Thyroid gland (tissue), 4 donors: ENCODE measurements at places on chromosomes 4 and X.

DNA sequence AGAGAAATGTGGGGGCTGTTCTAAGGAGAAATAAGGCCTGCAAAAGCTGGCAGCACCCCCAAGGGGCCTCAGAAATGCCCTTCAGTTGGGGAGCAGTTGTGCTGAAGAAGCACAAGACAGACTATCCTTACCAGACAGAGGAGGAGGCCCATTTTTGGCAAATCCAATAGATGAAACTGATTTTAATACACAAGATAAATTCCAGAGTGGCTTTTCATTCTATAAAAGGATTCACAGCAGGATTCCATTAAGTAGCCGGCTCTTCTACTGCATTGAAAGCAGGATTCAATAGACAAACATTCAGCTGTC is 8.1 kb downstream of the SEPTIN6 start:
- H3K27ac ChIP-seq: peak overlapping the region; percentile 47
- H3K36me3 ChIP-seq: no peaks in the 10 kb centered on the region
- H3K4me3 ChIP-seq: no peak overlapping the region
- no peaks in the 10 kb centered on the region for H3K4me1 ChIP-seq
- no peaks in the 10 kb centered on the region for H3K27me3 ChIP-seq
- DNase-seq: no peak

- H3K4me3 ChIP-seq: no peak overlapping the region
- no peak overlapping the region for H3K27ac ChIP-seq
- H3K27me3 ChIP-seq: no peaks in the 10 kb centered on the region
- no peaks in the 10 kb centered on the region for H3K36me3 ChIP-seq
- DNase-seq: no peak
Observed at GRCh38 chr4:165965503-165965902, 92.5 kb downstream of the TLL1 start.

DNA sequence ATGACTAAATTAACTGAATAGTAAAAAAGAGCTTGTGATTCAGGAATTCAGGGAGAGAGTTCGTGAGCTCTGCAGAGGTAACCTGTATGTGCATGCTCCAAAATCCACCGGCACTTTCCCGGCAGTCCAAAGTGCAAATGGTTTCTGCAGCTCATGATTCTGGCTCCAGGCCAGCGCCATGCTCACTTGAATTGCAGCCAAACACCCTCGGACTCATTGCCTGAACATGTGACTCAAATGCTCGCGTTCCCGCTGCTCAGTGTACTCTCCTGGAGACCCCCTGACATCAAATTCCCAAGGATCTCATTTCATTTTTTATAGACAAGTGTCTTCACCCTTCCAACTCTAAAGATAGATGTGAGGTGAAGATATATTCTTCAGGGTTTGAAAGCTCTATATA is 44.1 kb upstream of the SH3RF1 start:
- DNase-seq: peak; percentile 93
- peaks cover 19% of the 10 kb centered on the region for H3K4me1 ChIP-seq
- no peaks in the 10 kb centered on the region for H3K27me3 ChIP-seq
- no peaks in the 10 kb centered on the region for H3K36me3 ChIP-seq

DNA sequence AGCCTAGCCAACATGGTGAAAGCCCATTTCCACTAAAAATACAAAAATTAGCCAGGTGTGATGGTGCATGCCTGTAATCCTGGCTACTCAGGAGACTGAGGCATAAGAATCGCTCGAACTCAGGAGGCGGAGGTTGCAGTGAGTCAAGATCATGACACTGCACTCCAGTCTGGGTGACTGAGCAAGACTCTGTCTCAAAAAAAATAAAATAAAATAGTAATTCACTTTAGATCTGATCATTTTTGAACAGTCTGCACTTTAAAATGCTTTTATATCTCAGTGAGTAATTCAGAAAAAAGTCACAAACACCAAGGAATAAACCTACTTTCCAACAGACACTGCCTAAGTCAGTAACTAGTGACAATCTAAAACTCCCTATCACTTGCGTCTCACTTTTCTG is 25.6 kb upstream of the CORIN start:
- H3K27ac ChIP-seq: no peak overlapping the region

DNA sequence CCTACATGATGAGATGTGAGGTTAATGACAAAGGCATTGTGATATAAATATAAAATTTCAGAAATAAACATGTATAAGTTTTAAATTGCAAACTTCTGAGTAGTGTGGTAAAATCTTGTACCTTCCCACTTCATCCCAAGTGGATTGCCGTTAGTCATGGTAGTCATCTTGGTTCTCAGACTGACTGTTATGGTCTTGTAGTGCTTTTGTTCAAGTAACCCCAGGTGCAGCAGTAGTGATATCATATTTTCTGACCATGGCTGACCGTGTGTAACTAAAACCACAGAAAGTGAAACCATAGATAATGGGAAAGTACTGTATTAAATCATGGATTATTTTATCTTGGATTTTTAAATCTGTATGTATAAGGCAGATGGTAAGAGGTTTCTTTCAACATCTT is 74.8 kb upstream of the SLIT2 start:
- no peak for DNase-seq
- H3K4me1 ChIP-seq: no peaks in the 10 kb centered on the region
- H3K27ac ChIP-seq: no peak overlapping the region
- H3K27me3 ChIP-seq: no peaks in the 10 kb centered on the region
- no peaks in the 10 kb centered on the region for H3K36me3 ChIP-seq

DNA sequence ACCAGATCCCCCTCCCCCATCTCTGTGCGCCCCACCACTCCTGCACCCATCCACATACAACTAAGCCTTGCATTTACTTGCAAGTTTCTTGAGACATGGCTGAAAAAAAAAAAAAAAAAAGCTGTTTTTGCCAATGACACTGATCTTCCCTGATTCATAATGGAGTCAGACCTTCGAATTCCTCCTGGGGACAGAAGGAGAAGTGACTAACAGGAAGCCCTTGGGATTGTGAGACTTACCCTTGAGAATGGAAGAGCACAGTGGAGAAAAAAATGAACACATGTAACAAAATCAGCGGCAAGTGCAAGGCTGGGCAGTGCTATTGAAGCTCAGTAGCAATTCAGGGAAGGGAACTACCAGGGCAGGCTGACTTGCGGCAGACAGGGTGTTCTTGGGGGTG is 288.4 kb downstream of the BCOR start:
- peaks cover 7% of the 10 kb centered on the region for H3K4me1 ChIP-seq
- DNase-seq: no peak

DNA sequence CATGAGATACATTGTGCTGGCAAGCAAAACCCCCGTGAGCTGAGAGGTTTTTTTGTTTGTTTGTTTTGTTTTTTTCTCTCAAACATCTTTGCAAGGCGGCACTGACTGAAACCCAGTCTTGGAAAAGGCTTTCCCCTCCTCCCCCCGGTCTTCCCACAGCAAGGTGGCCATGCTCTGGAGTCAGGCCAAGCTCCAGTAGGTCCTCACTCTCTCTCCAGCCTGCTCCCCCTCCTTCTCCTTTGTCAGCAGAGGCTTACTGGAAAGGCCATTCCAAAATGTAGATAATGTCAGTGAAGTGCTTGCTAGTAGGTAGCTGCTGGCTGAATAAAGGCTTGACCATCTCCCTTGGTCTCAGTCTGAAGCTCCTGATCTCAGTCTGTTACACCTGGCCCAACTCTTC is 32.6 kb downstream of the FRMPD3 start:
- H3K4me3 ChIP-seq: no peak overlapping the region
- no peaks in the 10 kb centered on the region for H3K27me3 ChIP-seq
- H3K36me3 ChIP-seq: no peaks in the 10 kb centered on the region
- DNase-seq: peak; percentile 86
- peak overlapping the region; percentile 59 for H3K27ac ChIP-seq

GRCh38 chr4:176805155-176805554 is 12.4 kb upstream of the VEGFC start:
- DNase-seq: no peak
- no peaks in the 10 kb centered on the region for H3K36me3 ChIP-seq
- no peaks in the 10 kb centered on the region for H3K4me1 ChIP-seq
- H3K27ac ChIP-seq: no peak overlapping the region
- no peak overlapping the region for H3K4me3 ChIP-seq

DNA sequence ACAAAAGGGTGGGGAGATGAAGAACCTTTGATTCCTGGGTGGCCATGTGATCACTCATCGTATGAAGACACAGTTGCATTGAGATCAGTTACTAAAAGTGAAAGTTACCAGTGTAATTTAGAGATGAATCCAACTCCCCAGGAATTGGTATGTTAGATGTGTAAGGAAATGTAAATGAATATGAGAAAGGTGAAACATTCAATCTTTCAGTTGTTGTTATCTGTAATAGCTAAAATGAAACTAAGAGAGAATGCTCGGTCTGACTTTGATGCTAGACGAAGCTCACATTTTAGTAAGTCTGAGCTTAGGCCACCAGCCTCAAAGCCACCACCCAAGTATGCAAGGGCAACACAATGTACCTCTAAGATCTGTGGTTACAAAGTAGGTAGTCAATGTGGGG is 194.3 kb upstream of the POF1B start:
- H3K27ac ChIP-seq: no peak overlapping the region
- H3K4me1 ChIP-seq: no peaks in the 10 kb centered on the region
- no peaks in the 10 kb centered on the region for H3K36me3 ChIP-seq
- no peaks in the 10 kb centered on the region for H3K27me3 ChIP-seq

- no peak overlapping the region for H3K27ac ChIP-seq
- no peaks in the 10 kb centered on the region for H3K4me1 ChIP-seq
- no peaks in the 10 kb centered on the region for H3K36me3 ChIP-seq
- DNase-seq: no peak
- H3K27me3 ChIP-seq: no peaks in the 10 kb centered on the region
Observed at GRCh38 chr4:153989505-153989904, 200.6 kb upstream of the SFRP2 start.

DNA sequence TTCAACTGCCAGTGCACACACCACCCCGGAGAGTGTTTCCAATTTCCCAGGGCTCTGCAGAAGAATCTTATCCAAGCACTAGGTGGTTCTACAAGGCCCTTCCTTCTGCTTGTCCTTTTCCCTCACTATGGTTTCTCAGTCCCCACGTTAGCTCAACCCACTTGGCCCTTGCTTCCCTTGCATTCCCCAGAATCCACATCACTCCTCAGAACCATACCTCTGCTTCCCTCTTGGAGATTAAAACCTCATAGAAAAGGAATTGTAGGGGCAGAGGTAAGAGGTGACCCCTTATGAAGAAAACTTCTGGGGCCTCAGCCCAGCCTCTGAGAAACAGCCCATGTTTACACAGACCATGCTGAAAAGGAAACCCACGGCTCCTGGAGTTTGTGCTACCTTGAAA is 42.4 kb downstream of the TSPAN5 start:
- no peaks in the 10 kb centered on the region for H3K27me3 ChIP-seq
- H3K4me3 ChIP-seq: no peak overlapping the region
- peaks cover 5% of the 10 kb centered on the region for H3K4me1 ChIP-seq
- no peak overlapping the region for H3K27ac ChIP-seq
- DNase-seq: no peak

DNA sequence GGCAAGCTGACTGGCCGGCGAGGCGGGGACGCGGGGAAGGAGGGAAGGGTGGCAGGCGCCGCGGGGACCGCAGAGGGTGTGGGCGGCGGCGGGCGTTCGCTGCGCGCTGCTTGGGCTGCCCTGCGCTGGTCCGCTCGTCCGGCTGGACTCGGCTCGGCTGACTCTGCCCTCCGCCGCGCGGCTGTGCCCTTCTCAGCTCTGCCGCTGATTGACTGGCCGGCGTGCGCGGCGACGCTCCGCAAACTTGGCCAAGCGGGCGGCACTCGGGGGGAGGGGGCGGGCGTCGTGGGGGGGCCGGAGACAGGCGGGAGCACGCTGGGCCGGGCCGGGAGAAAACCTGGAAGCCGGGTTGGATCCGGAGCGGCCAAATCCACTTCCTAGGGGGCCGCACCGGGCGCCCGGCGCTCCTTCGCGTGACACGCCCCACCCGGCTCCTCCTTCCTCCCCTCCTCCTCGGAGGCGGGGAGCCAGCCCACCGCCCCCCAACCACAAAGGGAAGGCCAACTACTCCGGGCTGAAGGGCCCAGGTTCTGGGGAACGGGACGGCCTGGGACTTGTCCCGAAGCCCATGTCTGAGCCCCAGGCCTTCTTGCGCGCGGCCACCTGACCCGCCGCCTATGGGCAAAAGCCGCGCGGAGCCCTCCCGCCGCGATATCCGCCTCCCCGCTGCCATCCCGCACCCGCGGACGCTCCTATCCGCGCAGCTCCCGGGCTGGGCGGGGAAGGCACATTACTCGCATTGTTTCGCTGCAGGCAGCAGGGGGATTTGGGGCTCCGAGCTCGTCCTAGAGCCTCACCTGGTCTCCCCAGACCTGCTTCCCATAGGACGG is at the start of gene GPC4:
GPC4 (minus strand) TSS at position 214 of the 830 bp plus-strand sequence. CDS start 524 bp downstream, outside the sequence.
- H3K27ac ChIP-seq: peak within 1 kb of the TSS; percentile 9
- H3K4me1 ChIP-seq: peaks cover 9% of the 10 kb centered on the region
- no peaks in the 10 kb centered on the region for H3K27me3 ChIP-seq
- DNase-seq: peak; percentile 77

DNA sequence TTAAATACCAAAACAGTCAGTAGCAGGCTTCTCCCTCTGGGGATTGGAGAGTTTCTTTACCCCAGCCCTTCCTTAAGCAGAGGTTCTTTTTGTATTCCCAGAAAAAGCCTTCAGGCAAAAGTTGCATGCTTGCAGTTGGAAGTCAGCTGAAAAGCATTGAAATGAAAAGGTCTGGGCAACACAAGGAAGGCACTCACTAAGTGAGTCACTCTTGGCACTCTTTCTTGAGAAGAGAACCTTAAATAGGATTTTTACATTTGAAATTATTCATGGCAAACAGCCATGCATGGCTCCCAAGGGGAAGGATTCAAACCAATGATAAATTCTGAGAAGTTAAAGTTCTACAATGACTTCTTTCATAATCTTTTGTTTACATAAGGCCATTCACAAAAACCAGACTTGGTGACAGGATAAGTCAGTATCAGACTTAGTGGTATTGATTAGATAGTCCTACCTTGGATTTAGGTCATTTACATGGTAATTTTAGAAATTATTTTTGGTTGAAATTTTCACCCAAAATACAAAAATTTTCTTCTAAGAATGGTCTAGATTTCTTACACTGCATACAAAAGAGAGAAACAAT is 2068.9 kb downstream of the PCDH7 start:
- no peak overlapping the region for H3K4me3 ChIP-seq
- no peaks in the 10 kb centered on the region for H3K36me3 ChIP-seq
- DNase-seq: no peak
- H3K27me3 ChIP-seq: no peaks in the 10 kb centered on the region

DNA sequence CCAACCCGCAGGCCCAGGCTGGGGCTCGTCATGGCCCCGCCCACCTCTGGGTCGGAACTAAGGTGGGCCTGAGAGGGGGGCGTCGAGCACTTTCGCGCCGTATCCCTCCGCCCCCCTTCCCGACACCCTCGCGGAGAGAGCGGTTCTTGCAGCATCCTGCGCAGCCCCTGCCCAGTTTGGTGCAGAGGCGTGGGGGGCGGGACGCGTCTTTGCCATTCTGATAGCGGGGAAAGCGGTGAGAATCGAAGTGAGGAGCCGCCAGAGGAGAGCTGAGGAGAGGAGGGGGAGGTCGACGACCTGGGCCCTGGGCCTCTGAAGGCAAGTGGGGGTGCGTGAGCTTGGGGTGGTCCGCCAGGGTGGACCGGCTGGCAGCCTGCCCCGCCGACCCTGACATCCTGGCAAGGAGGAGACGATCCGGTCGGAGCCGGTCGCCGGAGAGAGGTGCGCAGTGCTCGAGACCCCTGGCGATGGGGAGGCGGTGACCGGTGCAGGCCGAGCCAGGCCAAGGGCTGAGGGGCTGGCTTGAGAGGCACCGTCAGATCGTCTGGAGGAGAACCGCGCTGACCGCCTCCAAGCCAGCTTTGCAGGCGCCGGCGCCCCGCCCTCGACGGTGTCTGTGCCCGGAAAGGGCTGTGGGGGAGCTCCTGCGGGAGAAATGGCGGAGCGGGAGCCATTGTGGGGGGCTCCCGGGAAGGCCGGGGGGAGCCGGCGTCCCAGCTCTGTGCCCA is 25.5 kb downstream of the GPRASP3 start:
- H3K27ac ChIP-seq: peak overlapping the region; percentile 28
- no peaks in the 10 kb centered on the region for H3K27me3 ChIP-seq
- peak overlapping the region; percentile 37 for H3K4me3 ChIP-seq
- peak; percentile 52 for DNase-seq
- H3K36me3 ChIP-seq: no peaks in the 10 kb centered on the region
